ENCODE measurements at places on chromosomes 6 and 20. TPM values are rescaled to one million over a fixed set of nuclear protein-coding genes. Genes with fewer than 3 reads are reported as not detected.

TPBG gene
- total RNA-seq: 5.7 TPM

SPATA25 gene
- total RNA-seq: 0.49 TPM

FITM2 gene
- total RNA-seq: 4.9 TPM

MDFI gene
- 22.8 TPM for total RNA-seq

COL9A3 gene
- total RNA-seq: 0.32 TPM

SPATS1 gene
- total RNA-seq: not detected

GRM4 gene
- under 0.01 TPM for total RNA-seq

SULF2 gene
- 388 TPM for total RNA-seq

KCNK16 gene
- not detected for total RNA-seq

Measured in bladder microvascular endothelial cell (primary cell).